Right renal cortex interstitium (tissue), 3 donors: ENCODE measurements at places on chromosomes 12 and 14. TPM values are rescaled to one million over a fixed set of nuclear protein-coding genes. Genes with fewer than 3 reads are reported as not detected.

The VRTN gene
- not detected for polyA plus RNA-seq

The FITM1 gene
- 0.79 TPM for polyA plus RNA-seq

The PTCSC3 gene
- polyA plus RNA-seq = 0.43 TPM

The ITGB7 gene
- polyA plus RNA-seq = 1.3 TPM

The RDH5 gene
- polyA plus RNA-seq = 22.8 TPM

The GLT1D1 gene
- polyA plus RNA-seq = 2.2 TPM

The TAS2R19 gene
- polyA plus RNA-seq = 1.8 TPM

The RNF212B gene
- polyA plus RNA-seq = 1.4 TPM

The RD3L gene
- polyA plus RNA-seq = not detected

The SLC39A2 gene
- 3.0 TPM for polyA plus RNA-seq

The IGFBP6 gene
- 12.4 TPM for polyA plus RNA-seq

The NTS gene
- polyA plus RNA-seq = 4.4 TPM

The BMP4 gene
- 41.5 TPM for polyA plus RNA-seq

The OTX2 gene
- not detected for polyA plus RNA-seq

The AGAP2 gene
- polyA plus RNA-seq = 1.9 TPM

The NYNRIN gene
- polyA plus RNA-seq = 40.3 TPM

The RIMBP2 gene
- 10.7 TPM for polyA plus RNA-seq

The MORN3 gene
- polyA plus RNA-seq = 2.3 TPM

The MUCL1 gene
- polyA plus RNA-seq = not detected

The SAMD4A gene
- polyA plus RNA-seq = 8.1 TPM

The TSPAN9 gene
- 95.0 TPM for polyA plus RNA-seq

The CCDC196 gene
- not detected for polyA plus RNA-seq

The TGM1 gene
- polyA plus RNA-seq = 1.9 TPM

The ANO6 gene
- polyA plus RNA-seq = 79.7 TPM

The WASHC3 gene
- polyA plus RNA-seq = 61.9 TPM

The TROAP gene
- 17.6 TPM for polyA plus RNA-seq

The TAS2R14 gene
- 2.3 TPM for polyA plus RNA-seq

The KLRK1 gene
- 0.87 TPM for polyA plus RNA-seq

The SLC4A8 gene
- polyA plus RNA-seq = 3.3 TPM

The MYL6 gene
- polyA plus RNA-seq = 2,441 TPM

The CCDC197 gene
- not detected for polyA plus RNA-seq

The DAO gene
- polyA plus RNA-seq = 2.0 TPM

The ATF1 gene
- polyA plus RNA-seq = 48.4 TPM

The PIANP gene
- 8.9 TPM for polyA plus RNA-seq

The SNAPC1 gene
- polyA plus RNA-seq = 15.5 TPM

The IL22 gene
- not detected for polyA plus RNA-seq

The OTOGL gene
- polyA plus RNA-seq = 1.0 TPM

The KRT80 gene
- 0.64 TPM for polyA plus RNA-seq

The BTG1 gene
- polyA plus RNA-seq = 132 TPM
